ENCODE measurements at places on chromosomes 5 and 9.

DNA sequence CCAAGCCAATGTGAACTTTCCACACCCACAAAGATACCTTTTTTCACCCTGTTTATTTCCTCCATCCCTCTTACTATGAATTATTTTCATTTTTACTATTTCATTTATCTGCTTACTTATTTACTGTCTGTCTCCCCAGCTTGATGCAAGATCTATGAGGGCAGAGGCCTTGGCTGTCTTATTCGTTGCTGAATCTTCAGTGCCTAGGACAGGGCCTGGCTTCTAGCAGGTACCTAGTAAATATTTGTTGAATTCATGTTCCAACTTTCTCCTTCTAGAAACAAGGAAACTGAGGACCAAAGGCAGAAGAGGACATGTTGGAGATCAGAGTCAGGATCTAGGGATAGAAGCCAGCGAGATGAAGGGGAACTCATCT lies 543 bp upstream of the DNM1 start:
- DNase-seq = no peak

- DNase-seq = peak; percentile 9
These were observed 248.1 kb downstream of the CETN3 start for GRCh38 chr5:90161414-90161813.

DNA sequence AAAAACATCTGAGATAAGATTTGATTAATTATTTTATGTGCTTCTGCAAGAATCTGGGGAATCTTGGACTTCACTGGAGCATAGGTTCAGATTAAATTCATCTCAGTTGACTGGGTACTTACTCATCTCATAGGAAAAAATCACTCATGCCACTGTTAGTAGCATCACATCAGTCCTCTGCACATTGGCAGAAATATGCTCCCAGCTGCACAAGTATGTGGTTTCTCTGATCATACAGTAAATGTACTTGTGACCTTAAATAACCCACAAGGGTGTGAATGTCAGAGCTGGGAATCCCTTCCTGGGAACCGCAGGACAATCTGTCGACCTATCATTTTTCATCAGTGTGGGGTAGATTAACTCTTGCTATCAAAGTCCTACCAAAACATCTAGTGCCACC lies 203.7 kb upstream of the SLC24A2 start:
- no peak for DNase-seq

DNA sequence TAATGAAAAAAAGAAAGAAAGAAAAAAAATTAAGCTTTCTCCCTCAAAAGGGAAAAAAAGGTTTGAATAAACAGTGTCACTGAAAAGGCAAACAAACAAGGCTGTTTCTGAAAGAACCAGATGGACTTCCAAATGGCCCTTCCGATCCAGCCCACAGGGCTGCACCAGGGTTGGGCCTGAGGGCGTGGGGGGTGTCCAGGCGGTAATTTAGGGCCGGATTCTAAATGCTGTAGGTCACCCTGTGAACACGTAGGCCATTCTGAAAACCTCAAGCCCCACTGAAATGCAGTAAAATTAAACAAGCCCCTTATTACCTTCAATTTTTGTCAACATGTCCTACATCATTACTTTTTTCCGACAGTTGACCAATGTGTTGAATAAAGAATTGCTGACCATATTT lies 132.1 kb downstream of the HSD17B3 start:
- DNase-seq = no peak

DNA sequence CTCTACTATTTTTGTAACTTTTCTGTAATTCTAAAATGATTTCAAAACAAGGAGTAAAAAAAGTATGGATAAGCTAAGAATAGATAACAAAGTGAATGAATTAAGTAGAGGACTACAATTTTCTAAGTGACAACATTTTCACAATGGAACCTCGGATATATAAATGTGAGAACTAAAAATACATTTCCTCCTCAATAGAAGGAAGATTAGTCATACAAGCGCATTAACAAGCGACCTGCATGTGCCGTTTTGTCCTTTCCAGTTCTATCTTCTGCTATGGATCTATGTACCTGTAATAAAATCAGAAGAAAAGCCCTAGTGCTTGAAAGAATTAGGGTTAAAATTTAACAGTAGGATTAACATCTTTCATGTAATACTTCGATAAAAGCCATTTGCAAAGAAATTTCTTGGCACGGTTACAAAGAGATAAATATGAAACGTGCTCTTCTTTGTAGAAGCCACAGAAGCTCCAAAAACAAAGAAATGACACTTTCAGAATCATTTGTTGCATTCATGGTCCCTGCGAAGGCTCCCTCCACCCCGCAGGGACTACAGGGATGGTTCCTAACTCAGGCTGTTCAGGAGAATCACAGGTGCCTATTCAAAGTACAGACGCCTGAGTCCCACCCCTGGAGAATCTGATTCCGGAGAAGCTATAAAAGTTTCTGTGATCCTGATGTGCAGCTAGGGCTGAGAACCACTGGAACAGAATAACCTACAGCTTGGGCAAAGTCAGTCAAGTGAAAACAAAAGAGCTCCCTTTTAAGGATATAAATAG lies 216.6 kb upstream of the EFNA5 start:
- no peak for DNase-seq

Measured in naive B cell (primary cell).